NCI-H82 (cell line): ENCODE measurements at places on chromosomes 6 and 20.

GRCh38 chr20:31848088-31848999 is 2.9 kb upstream of the FOXS1 start:
- no peak for DNase-seq

DNA sequence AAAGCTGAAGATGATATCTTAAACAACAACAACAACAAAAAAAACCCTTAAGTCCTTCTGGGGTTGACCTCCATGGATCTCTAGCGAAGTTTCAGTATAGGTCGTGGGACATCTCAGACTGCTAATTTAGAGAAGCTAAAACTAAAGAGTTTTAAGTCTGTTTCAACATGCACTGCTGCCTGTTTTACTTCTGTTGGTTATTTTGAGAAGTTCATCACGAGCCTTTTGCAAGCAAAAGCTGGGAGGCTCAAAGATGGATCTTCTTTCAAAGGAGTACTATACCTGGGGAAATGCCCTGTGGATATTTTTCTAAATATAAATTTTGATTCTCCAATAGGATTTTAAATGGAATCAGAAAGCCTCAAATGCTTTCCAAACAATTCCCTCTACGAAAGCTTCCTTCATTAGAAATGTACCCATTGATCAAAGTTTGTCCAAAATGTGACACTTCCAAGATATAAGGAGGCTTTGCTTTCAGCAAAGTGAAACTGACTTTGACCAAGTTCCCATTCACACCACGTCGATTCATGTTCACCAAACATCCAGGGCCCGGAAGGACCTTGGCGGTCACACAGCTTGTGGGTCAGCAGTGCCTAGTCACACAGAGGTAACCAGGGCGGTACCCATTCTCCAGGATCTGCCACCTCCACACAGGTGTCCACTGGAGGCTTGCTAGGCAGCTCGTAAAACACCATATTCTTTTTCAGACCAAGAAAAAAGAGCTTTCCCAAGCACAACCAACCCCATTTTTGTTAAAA is 94.7 kb upstream of the QKI start:
- no peak for DNase-seq

- DNase-seq = no peak
Measured at GRCh38 chr6:51868591-51869355, 218.6 kb downstream of the PKHD1 start.

DNA sequence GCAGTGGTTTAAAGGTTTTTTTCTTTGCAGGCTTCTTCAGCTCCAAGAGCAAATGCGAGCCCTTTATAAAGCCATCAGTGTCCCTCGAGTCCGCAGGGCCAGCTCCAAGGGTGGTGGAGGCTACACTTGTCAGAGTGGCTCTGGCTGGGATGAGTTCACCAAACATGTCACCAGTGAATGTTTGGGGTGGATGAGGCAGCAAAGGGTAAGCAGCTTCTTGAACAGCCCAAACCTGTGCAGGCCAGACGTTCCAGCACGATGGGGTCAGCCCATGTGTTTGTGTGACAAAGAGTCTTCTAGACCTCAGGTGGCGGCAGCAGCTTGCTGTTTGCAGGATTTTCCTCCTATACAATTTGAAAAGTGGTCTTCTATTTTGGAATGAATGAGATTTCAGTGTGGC is 17.7 kb downstream of the DSP start:
- DNase-seq = no peak

DNA sequence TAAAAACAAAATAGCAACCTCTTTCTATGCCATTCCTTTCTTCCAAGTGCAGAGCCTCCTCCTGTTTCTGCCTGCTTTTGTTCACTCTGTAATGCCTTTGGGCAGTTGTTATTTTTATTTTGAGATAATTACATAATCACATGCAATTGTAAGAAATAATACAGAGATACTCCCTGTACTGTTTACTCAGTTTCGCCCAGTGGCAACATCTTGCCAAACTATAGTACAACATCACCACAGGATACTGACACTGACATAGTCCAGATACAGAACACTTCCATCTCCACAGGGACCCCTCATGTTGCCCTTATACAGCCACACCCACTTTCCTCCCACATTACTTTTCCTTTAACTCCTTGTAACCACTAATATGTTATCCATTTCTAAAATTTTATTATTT is 59.7 kb downstream of the BANF2 start:
- DNase-seq = no peak

- peak; percentile 11 for DNase-seq
Measured at GRCh38 chr20:57317789-57318371, 11.7 kb upstream of the SPO11 start.

- no peak for DNase-seq
Measured at GRCh38 chr20:53938739-53939138, 131.7 kb downstream of the BCAS1 start.

DNA sequence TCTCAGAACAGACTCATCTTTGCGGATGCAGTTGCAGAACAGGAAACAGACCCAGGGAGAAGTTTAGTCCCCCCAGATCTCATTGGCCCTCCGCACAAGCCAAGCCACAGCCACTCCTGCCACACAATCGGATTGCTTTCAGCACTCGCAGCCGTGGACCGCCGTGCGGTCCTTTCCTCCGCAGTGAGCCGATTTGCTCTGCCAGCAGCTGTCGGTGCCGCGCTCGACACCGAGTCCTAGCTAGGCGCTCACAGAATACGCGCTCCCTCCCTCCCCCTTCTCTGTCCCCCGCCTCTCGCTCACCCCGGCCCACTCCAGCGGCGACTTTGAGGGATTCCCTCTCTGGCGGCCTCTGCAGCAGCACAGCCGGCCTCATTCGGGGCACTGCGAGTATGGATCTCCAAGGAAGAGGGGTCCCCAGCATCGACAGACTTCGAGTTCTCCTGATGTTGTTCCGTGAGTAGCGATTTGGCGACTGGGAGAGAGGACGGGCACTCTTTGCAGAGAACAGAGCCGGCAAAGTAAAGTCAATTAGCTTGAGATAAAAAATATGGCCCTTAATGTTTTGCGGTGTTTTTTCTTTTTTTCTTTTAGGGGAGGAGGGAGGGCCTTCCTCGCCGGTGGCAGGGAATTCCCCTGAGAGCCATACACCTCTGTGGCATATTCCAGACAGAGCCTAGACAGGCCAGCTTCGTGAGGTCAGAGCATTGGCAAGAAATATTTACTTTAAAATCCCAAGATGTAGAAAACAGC is at the start of gene LAMP5:
Gene LAMP5 (plus strand): TSS at position 130 of the 753 bp plus-strand sequence. CDS start 263 bp downstream, at position 393.
- DNase-seq = peak; percentile 64
